Parietal lobe (tissue), 2 donors: ENCODE measurements at places on chromosomes 11 and 22. TPM values are rescaled to one million over a fixed set of nuclear protein-coding genes. Genes with fewer than 3 reads are reported as not detected.

Gene JAML
- total RNA-seq, result 0.31 TPM

Gene EHF
- total RNA-seq, result not detected

Gene OR5P2
- total RNA-seq, result not detected

Gene OR52I2
- not detected for total RNA-seq

Gene HIKESHI
- total RNA-seq, result 47.6 TPM

Gene TLCD5
- total RNA-seq, result 21.6 TPM

Gene OR51I1
- 2.5 TPM for total RNA-seq

Gene ASPHD2
- 12.2 TPM for total RNA-seq

Gene DMC1
- 4.1 TPM for total RNA-seq

Gene PCF11
- 100 TPM for total RNA-seq

Gene SGSM1
- total RNA-seq, result 18.2 TPM

Gene MYBPC3
- not detected for total RNA-seq

Gene C1QTNF5
- 1.6 TPM for total RNA-seq

Gene OR51B5
- 3.1 TPM for total RNA-seq

Gene BTG4
- not detected for total RNA-seq
